ENCODE measurements at places on chromosomes 16 and 17. TPM values are rescaled to one million over a fixed set of nuclear protein-coding genes. Genes with fewer than 3 reads are reported as not detected.
A peak's percentile ranks its signal among the peaks of the same experiment; 100 is the strongest.

The PPY gene
- not detected for total RNA-seq

DNA sequence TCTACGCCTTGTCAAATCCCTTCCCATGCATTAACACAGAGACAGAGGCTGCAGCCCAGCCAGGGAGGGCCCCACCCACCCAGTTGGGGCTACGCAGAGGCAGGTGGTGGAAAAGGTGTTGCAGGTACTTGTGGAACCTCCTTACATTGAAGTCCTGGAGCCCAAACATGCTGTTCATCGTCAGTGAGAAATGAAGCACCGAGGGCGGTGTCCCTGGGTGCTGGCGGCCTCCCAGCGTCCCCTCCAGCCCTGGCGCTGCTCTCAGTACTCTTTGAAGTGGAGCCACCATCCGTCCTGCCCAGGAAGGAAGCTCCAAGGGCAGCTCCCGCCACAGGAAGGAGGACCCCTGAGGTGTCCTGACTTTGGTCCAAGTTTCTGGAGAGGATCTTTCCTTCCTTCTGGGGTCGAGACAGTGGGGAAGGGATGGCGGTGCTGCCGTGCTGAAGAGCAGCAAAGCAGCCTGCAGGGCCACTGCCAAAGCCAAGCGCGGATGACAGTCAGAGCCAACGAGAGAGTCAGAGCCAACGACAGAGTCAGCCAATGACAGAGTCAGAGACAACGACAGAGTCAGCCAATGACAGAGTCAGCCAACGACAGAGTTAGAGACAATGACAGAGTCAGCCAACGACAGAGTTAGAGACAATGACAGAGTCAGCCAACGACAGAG, 23.4 kb downstream of the LMF1 start:
- H3K27me3 ChIP-seq, result no peaks in the 10 kb centered on the region
- no peaks in the 10 kb centered on the region for H3K4me1 ChIP-seq
- DNase-seq, result no peak
- no peak overlapping the region for H3K4me3 ChIP-seq

- no peaks in the 10 kb centered on the region for H3K4me1 ChIP-seq
- H3K27me3 ChIP-seq, result no peaks in the 10 kb centered on the region
- no peaks in the 10 kb centered on the region for H3K36me3 ChIP-seq
- H3K27ac ChIP-seq, result no peak overlapping the region
- H3K4me3 ChIP-seq, result no peak overlapping the region
Measured at GRCh38 chr17:60559995-60560859, 34.2 kb upstream of the APPBP2 start.

GRCh38 chr16:79757968-79758367, 157.4 kb upstream of the MAF start:
- DNase-seq, result no peak
- H3K27me3 ChIP-seq, result no peaks in the 10 kb centered on the region
- no peak overlapping the region for H3K4me3 ChIP-seq
- H3K27ac ChIP-seq, result peak overlapping the region; percentile 92

GRCh38 chr17:49404361-49404760, 10.3 kb downstream of the PHB1 start:
- H3K27ac ChIP-seq, result no peak overlapping the region
- no peaks in the 10 kb centered on the region for H3K36me3 ChIP-seq
- DNase-seq, result no peak
